T-helper 22 cell (primary cell): ENCODE measurements at places on chromosomes 4 and X.

- DNase-seq = no peak
Observed at GRCh38 chr4:80586716-80587115, 251.2 kb downstream of the CFAP299 start.

- DNase-seq = no peak
Observed at GRCh38 chr4:183147196-183147595, 48.1 kb downstream of the WWC2 start.

DNA sequence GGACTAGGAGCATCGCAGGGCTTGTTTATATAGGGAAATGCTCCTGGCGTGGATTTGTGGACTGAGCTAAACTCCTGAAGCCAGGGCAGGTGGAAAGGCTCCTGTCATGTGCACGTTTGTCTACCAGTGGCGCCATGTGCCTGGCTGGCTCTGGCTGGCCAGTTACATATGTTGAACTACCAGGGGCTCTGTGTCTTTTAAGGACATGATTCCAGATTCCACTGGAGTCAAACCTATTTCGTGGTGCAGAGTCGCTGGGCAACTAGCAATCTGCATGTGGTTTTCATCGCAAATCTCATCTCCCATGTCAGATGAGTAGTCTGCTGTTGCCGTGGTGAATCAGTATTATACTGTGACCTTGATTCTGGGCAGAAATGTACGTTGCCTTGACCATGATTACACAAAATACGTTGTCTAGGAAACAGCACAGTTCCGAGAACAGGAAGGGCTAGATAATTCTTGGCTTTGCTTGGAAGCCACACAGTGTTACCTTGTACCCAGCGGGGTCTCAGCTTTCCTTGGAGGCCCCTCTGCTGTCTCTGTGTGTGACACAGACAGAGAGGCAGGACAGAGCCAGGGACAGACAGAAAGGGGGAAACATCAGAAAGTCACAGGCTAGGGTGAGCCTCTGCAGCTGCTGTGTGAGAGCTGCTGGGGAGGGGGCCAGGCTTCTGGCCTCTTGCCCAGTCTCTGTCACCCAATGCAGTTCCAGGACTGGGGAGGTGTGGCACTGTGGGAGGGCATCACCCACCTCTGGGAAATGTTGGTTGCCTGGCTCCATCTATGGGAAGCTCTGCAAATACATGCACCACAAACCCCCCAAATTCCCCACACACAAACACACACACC, 19.2 kb downstream of the PNMA6E start:
- no peak for DNase-seq

DNA sequence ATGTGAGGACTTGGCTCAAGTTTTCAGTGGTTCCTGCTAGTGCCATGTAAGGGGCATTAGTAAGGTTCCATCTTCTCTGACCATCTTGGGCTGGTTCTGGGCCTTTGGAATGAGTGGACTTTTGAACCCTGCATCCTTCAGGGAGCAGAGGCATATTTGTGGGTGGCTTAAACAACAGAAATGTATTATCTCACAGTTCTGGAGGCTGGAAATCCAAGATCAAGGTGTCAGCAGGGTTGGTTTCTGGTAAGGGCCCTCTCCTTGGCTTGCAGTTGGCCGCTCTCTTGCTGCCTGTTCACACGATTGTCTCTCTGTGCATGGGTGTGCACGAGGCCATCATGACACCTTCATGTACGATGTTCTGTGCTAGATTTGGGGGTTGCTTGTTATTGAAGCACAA, 21.3 kb downstream of the CCKAR start:
- DNase-seq = no peak

DNA sequence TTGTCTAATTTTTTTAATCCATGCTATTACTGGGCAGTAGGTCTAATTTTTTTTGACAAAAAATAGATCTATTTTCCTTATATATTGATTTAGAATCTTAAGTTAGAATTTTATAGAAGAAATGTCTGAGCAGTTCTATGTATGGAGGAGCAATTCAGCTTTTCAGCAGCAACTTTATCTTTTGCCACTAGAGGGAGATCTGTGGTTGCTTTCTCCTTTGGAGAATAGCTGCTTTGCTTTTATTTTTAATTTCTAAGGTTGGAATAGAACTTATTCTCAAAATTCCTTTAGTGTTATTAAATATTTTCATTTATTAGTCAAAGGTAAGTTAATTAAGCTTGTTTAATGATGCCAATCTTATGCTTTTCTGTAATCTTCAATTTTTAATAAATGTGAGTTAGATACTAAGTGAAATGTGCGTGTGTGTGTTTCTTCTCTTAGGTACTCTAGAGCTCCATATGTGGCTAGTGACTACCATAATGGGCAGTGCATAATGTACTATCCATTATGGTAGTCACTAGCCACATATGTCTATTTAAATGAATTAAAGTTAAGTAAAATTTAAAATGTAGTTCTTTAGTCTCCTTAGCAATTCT, 29.3 kb downstream of the FAM199X start:
- DNase-seq = no peak

- DNase-seq = no peak
Observed at GRCh38 chrX:134948333-134949241, 42.2 kb upstream of the SMIM10 start.

GRCh38 chrX:20254712-20255299, 11.9 kb downstream of the RPS6KA3 start:
- DNase-seq = no peak

- no peak for DNase-seq
Observed at GRCh38 chr4:93237521-93237920, 591.0 kb upstream of the ATOH1 start.

DNA sequence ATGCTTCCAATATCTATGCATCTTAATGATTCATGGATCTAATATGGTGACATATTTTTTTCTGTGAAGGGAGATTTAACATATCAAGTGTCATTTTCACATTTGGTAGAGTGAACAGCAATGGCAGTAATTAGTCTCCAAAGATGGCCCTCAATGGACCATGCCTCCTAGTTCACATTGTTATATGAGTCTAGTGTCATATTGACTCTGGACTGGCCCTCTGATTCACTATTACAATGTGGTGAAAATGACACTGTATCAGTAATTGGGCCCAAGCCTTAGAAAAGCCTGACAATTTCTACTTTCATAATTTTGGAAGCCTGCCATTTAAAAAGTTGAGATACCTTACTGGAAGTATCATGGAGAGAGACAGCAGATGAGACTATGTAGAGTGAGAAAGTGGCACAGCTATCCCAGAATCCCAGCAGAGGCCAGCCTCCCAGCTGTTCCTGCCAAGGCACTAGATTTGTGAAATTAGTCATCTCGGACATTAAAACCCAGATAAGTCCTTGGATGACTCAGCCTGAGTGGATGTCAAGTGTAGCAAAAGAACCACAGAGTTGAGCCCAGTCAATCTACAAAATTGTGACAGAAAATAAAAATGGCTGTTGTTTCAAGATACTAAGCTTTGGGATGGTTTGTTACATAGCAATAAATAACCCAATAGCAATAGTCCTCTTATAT, 68.4 kb downstream of the ARHGEF38 start:
- DNase-seq = no peak
